ENCODE measurements at places on chromosomes 16 and 17.

GRCh38 chr16:56270828-56271227 lies 79.5 kb downstream of the GNAO1 start:
- no peak for DNase-seq

GRCh38 chr16:78607022-78607421 lies 507.6 kb downstream of the WWOX start:
- no peak for DNase-seq

DNA sequence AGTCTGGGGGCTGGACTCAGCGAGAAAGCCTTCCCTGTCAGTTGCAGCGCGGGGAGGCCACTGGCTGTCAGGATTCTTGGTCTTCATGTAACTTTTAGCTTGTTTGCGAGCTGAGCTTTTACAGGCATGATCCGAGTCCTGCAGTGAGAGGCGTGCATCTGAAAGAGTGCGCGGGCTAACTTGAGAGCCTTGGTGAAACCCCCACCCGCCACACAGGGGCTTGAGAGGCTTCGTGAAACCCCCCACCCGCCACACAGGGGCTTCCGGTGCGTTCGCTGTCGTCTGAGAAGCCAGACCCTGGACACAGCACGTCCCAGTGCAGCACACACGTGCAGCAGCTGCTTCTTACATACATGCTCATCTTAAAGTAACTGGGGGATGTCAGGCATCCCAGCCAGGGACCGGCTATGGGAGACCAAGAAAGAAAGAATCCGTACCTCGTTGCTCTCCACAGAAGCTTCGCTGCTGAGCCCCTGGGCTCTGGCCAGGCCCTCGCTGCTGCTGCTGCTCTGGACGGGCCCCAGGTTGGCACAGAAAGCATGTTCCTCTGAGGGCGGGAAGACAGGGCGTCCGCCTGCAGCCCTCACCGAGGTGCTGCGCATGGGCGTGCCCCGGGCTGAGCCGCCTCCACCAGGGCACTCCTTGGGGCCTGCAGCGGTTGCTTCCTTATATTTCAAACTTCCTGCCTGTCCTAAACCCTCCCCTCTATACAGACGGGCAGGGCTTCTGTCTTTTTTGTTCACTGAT lies 7.8 kb downstream of the NUDT16L1 start:
- no peak for DNase-seq

- DNase-seq, result no peak
Observed at GRCh38 chr16:74556375-74556922, 50.5 kb downstream of the GLG1 start.

Data from activated naive CD8-positive, alpha-beta T cell treated with anti-CD3 and anti-CD28 coated beads for 36 hours (primary cell).